Stimulated activated CD4-positive, alpha-beta T cell treated with anti-CD3 and anti-CD28 coated beads, TNF-alpha, amount 100 ng/mL, for 24 hours (primary cell): ENCODE measurements at places on chromosomes 4 and X.

DNA sequence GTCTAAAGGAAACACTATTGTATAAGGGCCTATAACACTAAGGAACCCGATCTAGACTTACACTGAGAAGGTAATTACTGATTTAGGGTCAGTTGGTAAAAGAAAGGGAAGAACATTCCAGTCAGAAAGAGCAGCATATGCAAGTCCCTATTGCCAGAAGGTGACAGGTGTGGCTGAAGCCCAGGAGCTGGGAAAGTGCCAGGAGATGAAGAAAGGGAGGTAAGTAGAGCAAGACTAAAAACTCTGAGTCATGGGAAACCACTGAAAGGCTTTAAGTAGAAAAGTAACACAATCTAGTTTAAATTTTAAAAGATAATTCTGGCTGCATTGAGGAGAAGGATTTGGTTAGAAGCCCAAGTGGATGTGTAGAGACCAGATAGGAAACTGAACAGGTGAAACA is 77.7 kb upstream of the INTU start:
- no peak for DNase-seq

DNA sequence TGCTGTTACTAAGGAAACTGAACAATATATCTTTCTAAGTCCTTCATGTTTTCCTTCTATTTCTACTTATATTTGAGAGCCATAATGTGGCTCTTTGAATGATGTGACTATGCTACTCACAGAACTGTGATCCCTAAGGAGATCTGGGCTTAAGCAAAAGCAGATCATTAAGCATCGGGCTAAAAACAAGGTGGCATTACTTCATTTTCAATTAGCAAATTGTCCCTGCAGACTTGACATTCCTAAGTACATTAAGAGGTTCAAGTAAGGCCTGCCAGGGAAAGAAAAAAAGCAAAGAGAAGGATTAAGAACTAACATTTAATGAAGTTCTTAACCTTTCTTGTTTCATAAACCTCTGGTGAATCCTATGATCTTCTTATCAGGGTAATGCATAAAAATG is 447.6 kb downstream of the PDGFC start:
- DNase-seq: no peak

DNA sequence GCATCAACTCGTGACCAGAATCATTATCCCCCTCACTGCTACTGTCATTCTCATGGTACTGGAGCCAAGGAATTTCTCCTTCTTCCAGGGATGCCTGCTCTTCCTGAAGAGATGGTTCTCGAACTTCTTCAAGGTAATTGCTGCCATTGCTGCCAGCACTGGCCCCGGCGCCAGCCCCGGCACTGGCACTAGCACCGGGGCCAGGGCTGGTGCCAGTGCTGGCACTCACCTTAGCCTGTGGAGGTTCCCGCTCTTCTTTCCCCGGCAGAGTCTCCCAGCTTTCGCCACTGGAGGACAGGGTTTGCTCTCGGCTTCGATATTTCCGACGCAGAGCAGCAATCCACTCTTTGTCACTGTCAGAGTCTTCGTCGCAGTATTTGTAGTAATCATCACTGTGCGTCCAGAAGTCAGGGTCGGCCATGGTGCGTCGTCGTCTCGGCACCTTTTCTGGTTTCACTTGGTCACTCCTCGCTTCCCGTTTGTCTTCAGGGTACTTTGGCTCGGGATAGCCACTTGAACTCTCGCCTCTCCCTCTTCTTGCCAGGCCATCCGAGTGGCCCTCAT is 3.4 kb downstream of the PJA1 start:
- DNase-seq: no peak

DNA sequence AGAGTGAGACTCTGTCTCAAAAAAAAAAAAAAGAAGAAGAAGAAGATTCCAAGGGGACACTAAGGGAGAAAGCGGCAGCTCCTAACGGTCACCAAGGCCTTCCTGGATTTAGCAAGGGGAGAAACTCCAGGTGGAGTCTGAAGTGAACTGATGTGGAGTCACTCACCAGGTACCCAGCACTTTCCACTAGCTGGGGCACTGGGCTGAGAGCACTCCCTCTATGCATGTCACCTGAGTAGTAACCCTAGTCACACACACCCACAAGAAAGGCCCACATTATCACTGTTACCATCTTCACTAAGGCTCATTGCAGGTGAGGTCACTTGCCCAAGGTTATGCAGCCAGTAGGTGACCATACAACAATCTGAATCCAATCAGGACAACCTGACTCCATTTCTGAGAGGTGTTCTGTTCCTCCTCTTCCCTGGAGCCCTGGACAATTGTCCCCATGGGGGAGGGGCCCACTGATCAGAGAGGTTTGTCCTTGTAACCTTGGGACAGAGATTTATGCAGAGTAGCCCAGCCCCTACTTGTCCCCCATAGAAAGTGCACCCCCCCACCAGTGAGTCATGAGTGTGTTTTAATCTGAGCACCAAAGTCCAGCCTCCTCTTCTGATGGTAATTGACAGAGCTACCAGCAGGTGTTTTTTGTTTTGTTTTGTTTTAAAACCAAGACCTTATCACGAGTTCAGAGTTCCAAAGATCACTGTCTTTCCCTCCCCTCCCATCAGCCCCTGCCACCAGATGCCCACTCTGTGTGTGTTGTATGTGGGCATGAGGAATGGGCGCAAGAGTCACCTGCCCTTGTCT is 5.9 kb upstream of the SASH3 start:
- DNase-seq: no peak

DNA sequence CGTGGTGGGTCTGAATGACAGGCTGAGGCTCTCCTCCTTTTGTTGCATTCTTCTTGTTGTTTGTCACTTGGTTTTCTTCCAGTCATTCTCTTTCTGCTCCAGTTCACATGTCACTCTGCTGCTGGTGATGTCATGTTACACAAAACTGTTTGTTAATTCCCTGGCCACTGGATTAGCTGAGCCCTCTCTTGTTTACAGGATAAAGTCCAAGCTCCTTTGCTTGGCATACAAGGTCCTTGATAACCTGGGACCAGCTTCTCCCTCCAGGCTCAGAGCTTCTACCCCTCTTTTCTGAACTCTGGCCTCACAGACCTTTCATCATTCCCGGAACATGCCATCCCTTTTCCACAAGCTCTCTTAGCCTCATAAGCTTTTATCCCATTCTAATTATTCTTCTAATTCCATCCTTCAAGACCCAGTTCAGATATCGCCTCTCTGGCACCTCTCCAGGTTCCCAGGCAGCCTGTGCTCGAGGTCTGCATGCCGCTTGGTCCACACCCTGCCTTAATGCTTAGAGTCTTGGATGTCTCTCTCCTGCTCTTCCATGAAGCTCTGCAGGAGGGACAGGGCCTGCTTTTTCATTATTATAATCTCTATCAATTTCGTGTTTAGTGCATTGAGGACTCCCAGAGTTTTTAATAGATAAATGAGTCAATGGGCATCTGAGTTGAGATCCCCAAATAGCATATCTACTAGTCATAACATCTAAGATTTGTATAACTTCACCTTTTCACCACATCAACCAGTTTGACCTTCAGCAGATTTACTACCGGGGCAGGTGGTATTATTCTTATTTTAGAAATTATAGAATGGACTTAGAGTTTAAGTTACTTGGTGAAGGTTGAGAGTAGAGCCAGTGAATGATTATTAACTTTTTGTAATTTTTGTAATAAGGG is 98.7 kb downstream of the TMEM131L start:
- DNase-seq: no peak

- DNase-seq: no peak
These were observed 329.1 kb downstream of the FBXW7 start for GRCh38 chr4:152206646-152207377.

- DNase-seq: no peak
These were observed 17.9 kb upstream of the NSUN7 start for GRCh38 chr4:40731792-40732245.

DNA sequence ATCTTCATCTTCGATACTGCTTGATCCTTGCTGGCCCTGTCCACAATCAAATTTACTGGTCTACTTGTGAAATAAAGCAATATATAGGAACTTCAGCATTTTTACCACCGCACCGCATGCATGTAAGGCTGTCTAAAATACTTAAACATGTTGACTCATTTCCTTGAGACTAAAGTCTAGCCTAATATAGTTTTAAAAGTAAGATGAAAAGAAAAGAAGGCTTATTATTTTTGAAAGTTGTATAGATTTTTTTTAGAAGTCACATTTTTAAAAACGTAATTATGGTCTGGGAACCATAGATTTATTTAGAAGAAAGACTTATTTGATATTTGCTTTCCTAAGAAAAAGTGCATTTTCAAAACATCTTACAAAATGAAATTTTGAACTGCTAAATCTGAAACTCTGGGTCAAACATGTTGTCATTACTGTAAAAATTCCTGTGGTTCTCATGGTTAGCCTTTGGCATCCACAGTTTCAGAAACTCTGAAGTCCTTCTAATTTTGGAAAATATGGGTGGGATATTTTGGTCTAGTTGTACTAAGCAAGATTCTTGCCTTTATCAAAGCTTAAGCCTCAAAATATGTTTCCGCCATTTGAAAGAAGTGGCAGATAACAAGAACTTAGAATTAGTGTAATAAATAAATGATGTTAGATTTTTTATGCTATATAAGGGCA is 423.5 kb upstream of the CTSO start:
- no peak for DNase-seq

DNA sequence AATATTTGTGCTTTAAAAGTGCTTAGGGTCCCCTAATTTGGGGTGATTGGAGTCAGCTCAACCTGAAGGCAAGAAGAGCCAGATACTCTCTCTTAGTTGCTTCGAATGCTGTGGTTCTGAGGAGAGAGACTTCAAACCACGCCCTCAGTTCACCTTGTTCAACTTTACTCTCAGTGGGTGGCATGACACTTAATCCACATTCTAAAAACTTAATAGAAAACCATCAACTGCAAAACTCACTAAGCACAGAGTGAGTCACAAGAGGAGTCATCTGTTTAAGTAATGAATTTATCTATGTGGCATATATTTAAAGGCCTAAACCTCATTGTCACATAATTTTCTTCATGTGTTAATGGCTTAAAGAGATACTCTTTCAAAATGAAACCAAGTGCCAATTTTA is 99.5 kb upstream of the SLC4A4 start:
- DNase-seq: no peak

- no peak for DNase-seq
These were observed 890 bp upstream of the NAP1L5 start for GRCh38 chr4:88698519-88698918.

GRCh38 chr4:121326597-121326996 is 54.2 kb downstream of the QRFPR start:
- no peak for DNase-seq

DNA sequence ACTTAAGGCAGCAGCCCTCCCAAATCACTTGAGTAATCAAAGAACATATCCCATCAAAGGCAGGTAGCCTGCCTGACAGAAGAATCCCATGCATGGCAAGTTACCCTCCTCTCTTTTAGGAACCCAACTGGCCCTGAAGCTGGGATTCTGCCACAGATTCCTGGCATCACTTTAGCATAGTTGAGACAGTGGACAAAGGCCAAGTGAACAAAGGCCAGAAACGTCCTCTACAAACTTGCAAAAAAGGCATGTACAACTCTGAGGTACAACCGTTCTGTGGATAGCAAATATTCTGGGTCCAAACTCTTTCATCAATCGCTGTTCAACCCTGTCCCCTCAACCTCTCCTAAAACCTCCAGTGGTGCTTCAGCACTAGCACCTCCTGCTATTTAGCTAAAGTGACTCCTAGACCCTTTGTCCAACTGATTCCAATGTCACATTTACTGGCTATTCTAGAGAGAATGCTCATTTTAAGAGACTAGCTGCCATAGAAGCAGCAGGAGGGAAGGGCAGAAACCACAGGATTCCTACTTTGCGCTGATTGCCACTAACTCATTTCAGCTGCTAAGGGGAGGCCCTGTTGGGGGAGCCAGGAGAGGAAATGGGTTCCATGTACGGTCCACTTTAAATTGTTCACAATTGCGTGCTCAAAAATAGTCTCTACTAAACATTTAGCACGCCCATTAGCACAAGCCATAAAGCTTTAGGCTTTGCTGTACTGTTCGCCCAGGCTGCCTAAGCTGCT is 105.9 kb downstream of the SHROOM4 start:
- DNase-seq: no peak
